ENCODE measurements at places on chromosomes 4 and X.

DNA sequence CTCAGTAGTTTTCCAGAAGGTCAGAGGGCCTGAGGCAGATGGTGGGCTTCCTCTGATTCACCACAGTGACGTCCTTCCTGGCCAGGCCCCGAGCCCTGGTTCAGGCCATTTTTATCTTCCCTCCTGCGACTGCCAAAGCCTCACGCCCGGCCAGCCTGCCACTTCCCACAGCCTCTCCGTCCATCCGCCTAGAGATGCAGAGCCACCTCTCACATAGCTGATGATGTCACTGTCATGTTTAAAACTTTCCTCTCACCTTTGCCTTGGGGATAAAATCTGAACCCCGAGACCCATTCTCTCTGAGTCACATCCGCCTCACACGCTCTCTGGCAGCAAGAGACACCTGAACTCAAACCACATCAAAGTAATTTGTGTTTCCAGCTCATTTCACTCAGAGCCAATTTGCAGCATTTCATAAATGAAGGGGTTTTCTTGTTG, 175.3 kb downstream of the QDPR start:
- no peak for DNase-seq

DNA sequence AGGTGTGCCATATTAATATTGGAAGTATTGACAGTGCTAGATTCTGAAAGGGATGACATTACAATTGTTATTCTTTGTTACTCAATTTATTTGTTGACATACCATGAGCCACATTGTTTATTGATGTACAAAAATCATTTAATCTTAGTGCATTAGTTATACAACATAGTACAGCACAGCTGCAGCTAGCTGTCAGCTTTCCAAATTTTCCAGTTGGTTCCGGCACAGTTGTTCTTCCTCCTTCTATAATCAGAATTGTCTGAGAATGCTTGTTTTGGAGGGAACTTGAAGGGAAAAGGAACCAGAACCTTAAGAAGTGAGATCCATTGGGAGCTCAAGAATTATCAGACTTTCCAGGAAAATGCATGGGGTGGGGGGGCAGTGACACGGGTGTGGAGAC, 281.4 kb downstream of the ZIC3 start:
- peak; percentile 12 for DNase-seq

GRCh38 chrX:3142259-3143042, 101.2 kb downstream of the ARSF start:
- DNase-seq = no peak

DNA sequence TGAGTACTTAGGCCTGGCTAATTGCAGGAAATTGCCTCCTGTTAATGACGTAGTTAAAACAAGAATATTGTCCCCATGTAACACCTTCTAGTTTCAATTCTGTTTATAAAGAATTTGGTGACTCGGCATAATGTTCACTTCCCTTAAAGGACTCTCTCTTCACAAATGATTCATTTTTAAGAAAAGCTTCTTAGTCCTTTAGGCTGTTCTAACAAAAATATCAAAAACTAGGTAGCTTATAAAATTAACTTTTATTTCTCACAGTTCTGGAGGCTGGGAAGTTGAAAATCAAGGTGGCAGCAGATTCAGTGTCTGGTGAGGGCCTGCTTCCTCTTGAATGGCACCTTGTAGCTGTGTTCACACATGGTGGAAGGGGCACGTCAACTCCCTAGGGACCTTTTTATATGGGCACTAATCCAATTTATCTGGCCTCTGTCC, 23.8 kb downstream of the COL25A1 start:
- DNase-seq = no peak

All from stomach (tissue), 19 donors.